ENCODE measurements at places on chromosomes 12 and 14.

DNA sequence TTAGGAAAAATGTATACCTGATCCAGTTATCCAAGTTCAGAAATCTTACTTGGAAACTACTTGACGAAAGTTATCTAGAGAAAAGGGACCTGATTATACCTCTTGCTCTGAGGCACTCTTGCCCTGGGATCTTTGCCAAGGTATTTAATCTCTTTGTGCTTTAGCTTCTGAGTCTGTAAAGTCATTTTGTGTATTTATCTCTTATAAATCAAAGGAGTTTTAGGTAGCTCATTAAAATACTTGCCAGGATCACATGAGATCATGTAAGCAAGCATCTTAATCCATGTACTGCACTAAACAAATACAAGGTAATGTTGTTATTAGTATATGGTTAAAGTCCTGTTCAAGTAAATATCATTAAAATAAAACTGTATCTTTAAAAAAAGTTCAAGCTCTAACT, 147.5 kb downstream of the IPO8 start:
- DNase-seq, result no peak

GRCh38 chr12:108633081-108633533, 587 bp downstream of the SELPLG start:
- no peak for DNase-seq

GRCh38 chr12:94829552-94829951, 173.9 kb downstream of the NDUFA12 start:
- DNase-seq, result no peak

- DNase-seq, result no peak
Measured at GRCh38 chr12:109696485-109697269, 16.9 kb upstream of the FAM222A start.

DNA sequence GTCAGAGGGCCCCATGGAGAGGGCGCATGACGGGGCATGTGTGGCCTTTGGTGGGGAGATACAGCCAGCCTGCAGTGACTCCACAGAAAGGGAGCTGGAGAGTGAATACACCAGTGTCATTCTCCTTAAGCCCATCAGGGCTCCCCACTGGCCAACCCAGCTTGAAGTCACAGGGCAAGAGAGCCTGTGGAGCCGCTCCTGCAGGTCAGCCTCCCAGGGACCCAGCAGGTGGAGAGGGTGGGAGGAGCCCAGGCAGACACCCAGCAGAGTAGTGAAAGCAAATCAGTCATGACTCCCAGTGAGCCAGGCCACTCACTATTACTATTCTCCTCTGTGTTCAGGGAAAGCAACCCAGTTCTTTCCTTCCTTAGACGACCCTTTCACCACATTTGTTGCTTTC, 110.0 kb upstream of the CPM start:
- DNase-seq, result no peak

DNA sequence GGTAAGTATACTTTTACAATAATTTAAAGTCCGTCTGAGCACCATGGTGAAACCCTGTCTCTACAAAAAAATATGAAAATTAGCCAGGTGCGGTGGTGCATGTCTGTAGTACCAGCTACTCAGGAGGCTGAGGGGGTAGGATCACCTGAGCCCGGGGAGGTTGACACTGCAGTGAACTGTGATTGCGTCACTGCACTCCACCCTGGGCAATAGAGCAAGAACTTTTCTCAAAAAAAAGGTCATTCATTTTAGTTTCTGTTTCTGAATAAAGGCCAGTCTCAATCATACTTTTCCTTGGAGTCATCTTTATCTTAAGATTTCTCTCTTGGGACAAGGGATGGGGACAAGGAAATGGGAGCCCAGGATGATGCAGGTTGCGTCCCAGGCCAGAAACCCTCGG, 12.9 kb downstream of the ANKRD13A start:
- no peak for DNase-seq

GRCh38 chr12:23721268-23721667, 228.2 kb downstream of the SOX5 start:
- DNase-seq, result no peak
